ENCODE measurements at places on chromosomes 6 and 20. TPM values are rescaled to one million over a fixed set of nuclear protein-coding genes. Genes with fewer than 3 reads are reported as not detected.

DNA sequence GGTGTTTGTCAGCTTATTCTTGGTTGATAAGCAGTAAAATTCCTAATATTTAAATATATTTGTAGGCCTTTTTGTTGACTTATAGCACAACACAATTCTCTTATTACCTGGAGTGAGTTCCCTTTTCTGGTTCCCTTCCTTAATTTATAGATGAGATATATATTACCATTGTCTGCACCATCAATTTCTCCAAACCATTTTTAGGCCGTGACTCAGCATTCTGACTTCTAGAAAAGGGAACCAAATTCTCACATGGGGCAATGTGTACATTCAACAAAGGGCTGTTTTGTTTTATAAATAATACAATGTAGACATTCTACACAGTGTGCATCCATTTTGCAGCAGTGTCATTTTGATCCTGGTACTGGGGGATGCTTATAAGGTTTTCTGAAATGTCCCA is 52.8 kb downstream of the NCOA7 start:
- no peak overlapping the region for H3K4me3 ChIP-seq
- H3K27ac ChIP-seq: peak overlapping the region; percentile 84
- no peaks in the 10 kb centered on the region for H3K36me3 ChIP-seq
- H3K4me1 ChIP-seq: peaks cover 32% of the 10 kb centered on the region
- H3K27me3 ChIP-seq: no peaks in the 10 kb centered on the region

- no peaks in the 10 kb centered on the region for H3K27me3 ChIP-seq
- H3K27ac ChIP-seq: no peak overlapping the region
- DNase-seq: no peak
- H3K4me3 ChIP-seq: no peak overlapping the region
- H3K36me3 ChIP-seq: no peaks in the 10 kb centered on the region
These were observed 137.6 kb downstream of the PHF3 start for GRCh38 chr6:63773200-63773599.

DNA sequence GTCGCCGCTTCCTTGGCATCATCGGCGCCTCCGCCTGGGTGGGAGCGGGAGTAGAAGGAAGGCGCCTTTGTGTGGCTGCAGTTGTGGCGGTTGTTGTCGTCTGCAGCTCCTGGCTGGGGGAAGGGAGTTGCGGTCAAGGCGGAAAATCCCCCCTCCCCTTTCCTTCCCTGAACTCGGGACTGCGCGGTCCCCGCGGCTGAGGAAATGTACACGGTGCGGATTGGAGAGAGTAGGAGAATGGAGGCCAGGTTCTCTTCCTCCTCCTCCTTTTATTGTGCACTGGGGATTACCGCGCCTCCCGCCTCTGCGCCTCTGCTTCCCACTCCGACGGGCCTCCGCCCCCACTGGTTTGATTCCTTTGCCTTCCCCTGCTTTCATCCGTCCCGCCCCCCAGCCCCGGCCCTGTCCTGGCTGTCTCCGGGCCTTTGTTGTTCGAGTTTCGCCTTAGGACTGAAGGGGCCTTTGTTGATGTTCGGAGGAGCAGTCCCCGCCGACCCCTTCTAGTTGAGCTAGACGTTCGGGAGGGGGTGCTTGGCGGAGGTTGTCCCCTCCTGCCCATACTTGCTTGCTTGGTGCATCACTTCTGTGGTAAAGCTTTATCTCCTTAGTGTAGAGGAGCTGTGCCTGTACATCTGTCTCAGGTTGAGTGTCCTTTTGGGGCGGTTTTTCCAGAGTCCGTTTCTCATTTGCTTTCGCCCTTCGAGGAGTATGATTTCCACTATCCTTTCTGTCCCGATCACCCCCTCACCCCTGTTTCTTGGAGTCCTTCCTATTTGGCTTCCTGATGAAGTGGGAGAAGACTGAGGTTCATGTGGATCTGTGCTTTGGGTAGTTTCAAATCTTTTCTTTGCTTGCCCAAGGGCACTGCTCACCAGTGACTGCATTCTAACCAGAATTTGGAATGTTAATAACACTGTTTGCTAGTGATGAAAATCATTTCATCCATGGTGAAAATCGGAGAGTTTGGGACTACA is 764 bp downstream of the ZNF292 start:
- peaks cover 26% of the 10 kb centered on the region for H3K4me1 ChIP-seq
- DNase-seq: peak; percentile 71
- no peaks in the 10 kb centered on the region for H3K27me3 ChIP-seq
- peak overlapping the region; percentile 96 for H3K27ac ChIP-seq

DNA sequence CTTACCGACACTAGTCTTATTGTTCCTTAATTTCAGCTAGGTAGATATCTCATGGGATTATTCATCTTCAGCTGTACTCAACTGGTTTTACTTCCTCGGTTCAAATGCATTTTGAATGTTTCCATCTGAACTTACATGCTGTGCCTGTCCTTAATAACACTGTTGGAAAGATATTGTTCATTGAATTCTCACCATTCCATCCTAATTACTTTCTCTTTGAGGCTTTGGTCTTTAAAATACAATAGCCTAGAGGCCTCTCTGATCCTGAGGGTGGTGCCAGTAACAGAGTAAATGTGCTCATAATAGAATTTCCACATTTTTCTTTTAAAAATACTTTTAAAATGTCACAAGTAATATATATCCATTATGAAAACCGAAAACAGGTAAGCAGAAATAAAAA is 54.0 kb downstream of the IL20RA start:
- peaks cover 5% of the 10 kb centered on the region for H3K4me1 ChIP-seq
- H3K27me3 ChIP-seq: no peaks in the 10 kb centered on the region
- no peak overlapping the region for H3K27ac ChIP-seq
- DNase-seq: no peak
- no peaks in the 10 kb centered on the region for H3K36me3 ChIP-seq

- no peaks in the 10 kb centered on the region for H3K27me3 ChIP-seq
- no peak overlapping the region for H3K27ac ChIP-seq
- H3K36me3 ChIP-seq: no peaks in the 10 kb centered on the region
These were observed 157.1 kb upstream of the THEMIS start for GRCh38 chr6:128057946-128058345.

DNA sequence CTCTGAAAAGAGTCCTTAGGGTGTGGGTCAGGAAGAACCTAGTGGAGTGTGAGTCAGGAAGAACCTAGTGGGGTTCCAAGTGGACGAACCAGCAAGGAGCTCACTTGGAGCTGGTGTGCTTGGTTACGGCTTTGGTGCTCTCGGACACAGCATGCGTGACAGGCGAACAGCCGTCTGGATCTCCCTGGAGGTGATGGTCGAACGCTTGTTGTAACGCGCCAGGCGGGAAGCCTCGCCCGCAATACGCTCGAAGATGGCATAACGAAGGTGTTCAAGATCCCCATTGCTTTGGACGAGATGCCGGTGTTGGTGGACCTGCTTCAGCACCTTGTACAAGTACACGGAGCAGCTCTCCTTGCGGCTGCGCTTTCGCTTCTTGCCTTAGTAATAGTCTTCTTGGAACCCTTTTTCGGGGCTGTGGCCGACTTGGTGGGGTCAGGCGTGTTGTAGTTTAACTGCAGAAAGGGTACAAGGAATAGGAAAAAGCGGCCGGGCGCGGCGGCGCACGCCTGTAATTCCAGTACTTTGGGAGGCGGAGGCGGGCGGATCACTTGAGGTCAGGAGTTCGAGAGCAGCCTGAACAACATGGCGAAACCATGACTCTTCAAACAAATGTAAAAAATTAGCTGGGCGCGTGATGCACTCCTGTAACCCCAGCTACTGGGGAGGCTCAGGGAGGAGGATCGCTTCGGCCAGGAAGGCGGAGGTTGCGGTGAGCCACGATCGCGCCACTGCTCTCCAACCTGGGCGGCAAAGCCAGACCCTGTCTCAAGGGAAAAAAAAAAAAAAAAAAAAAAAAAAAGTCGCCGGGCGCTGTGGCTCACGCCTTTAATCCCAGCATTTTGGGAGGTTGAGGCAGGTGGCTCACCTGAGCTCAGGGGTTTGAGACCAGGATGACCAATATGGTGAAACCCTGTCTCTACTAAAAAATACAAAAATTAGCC is 48.0 kb downstream of the OR2B2 start:
- H3K27me3 ChIP-seq: no peaks in the 10 kb centered on the region
- H3K4me3 ChIP-seq: peak overlapping the region; percentile 77
- peak overlapping the region; percentile 76 for H3K27ac ChIP-seq
- H3K36me3 ChIP-seq: no peaks in the 10 kb centered on the region
- peaks cover 21% of the 10 kb centered on the region for H3K4me1 ChIP-seq
- DNase-seq: peak; percentile 48

GRCh38 chr6:21437581-21437980 is 156.0 kb upstream of the SOX4 start:
- no peak for DNase-seq
- no peak overlapping the region for H3K27ac ChIP-seq
- H3K36me3 ChIP-seq: no peaks in the 10 kb centered on the region

Gene COL20A1
- 17.1 TPM for total RNA-seq

Gene ENPP5
- 122 TPM for total RNA-seq

- H3K36me3 ChIP-seq: no peaks in the 10 kb centered on the region
- H3K4me1 ChIP-seq: no peaks in the 10 kb centered on the region
- H3K27me3 ChIP-seq: no peaks in the 10 kb centered on the region
- H3K27ac ChIP-seq: no peak overlapping the region
- DNase-seq: peak; percentile 71
These were observed 117.1 kb upstream of the EEF1E1 start for GRCh38 chr6:8219352-8219943.

DNA sequence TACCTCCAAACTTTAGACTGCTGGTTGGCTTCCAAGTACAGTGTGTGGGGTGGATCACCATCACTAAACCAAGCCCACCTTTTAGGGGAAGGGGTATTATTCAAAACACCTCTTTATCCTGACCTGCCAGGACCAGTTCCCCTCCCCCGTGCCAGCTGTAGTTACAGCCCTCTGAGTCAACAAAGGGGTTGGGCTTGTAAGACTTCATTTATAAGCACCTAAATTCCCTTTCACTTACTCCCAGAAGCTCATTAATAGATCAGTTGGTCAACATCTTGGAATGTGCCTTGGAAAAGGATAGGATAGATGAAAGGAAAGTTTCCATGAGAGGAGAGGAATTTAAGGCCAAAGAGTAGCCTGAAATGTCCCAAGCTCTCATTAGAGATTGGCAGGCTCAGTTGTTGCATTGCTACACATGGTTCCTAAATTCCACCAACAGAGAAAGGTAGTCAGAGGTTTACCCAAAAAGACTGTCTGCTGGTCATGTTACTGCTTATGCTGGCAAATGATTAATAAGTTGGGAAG is 59.2 kb downstream of the TNFAIP3 start:
- no peaks in the 10 kb centered on the region for H3K4me1 ChIP-seq
- H3K27ac ChIP-seq: no peak overlapping the region
- no peaks in the 10 kb centered on the region for H3K36me3 ChIP-seq
- DNase-seq: no peak

GRCh38 chr6:134172020-134172705 is 119.7 kb upstream of the SLC2A12 start:
- H3K4me1 ChIP-seq: peaks cover 27% of the 10 kb centered on the region
- peak overlapping the region; percentile 94 for H3K4me3 ChIP-seq
- H3K27ac ChIP-seq: peak overlapping the region; percentile 7

Gene APOM
- total RNA-seq: 9.8 TPM

- DNase-seq: no peak
- H3K27me3 ChIP-seq: no peaks in the 10 kb centered on the region
- no peak overlapping the region for H3K4me3 ChIP-seq
- no peaks in the 10 kb centered on the region for H3K4me1 ChIP-seq
- no peaks in the 10 kb centered on the region for H3K36me3 ChIP-seq
These were observed 663.9 kb downstream of the DOK5 start for GRCh38 chr20:55139173-55139765.

Gene ARMC12
- total RNA-seq: 104 TPM

DNA sequence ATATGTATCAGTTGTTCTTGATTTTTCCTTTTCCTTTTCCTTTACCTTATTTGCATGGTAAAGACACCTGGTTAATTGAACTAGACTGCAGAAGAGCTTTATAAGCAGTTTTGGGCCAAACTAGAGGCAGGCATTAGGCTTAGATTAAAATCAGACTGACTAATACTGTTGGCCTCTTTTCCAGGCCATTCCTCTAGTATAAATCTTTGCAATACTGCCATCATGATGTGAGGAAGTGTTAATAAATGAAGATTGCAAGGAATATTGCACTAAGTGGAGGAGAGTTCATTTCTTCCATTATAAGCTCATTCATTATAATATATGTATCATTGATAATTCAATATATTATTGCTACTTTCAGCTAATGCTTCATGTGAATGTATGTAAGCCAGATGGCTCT is 163.8 kb downstream of the MMUT start:
- no peak for DNase-seq
- no peak overlapping the region for H3K4me3 ChIP-seq
- no peak overlapping the region for H3K27ac ChIP-seq
- H3K36me3 ChIP-seq: no peaks in the 10 kb centered on the region

DNA sequence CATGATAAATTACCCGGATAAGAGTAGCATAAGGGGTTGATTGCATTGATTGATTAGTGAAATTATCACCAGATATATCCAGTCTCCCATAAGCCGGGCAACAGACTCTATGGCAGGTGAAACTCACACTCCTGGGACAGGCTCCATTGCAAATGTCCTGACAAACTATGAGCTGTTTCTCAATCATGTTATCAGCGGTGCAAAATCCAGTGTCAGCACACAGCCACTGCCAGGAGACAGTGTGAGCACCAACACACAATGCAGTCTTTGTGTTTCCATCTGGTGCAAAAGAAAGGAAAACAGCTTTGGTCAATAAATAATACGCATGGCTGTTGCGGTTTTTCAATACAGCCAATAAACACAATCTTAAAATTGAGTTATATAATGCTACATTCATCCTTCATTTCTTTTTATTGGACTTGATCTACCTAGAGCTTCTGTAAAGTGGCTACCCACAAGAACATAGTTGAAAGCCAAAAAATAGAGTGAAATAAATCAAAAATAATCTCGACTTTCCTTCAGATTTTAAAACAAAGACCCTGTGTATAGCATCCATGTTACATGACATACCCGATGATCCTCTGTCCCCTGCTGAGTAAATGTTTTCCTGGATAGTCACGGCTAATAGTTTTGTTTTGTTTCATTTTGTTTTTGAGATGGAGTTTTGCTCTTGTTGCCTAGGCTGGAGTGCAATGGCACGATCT is 64.3 kb upstream of the AFDN start:
- peak; percentile 63 for DNase-seq
- no peaks in the 10 kb centered on the region for H3K27me3 ChIP-seq
- peaks cover 20% of the 10 kb centered on the region for H3K4me1 ChIP-seq
- no peaks in the 10 kb centered on the region for H3K36me3 ChIP-seq
- no peak overlapping the region for H3K27ac ChIP-seq

Gene PPP1R11
- total RNA-seq: 55.0 TPM

- no peaks in the 10 kb centered on the region for H3K36me3 ChIP-seq
- no peak overlapping the region for H3K27ac ChIP-seq
- H3K27me3 ChIP-seq: no peaks in the 10 kb centered on the region
- no peak overlapping the region for H3K4me3 ChIP-seq
- DNase-seq: no peak
- no peaks in the 10 kb centered on the region for H3K4me1 ChIP-seq
These were observed 85.2 kb downstream of the CHD6 start for GRCh38 chr20:41532935-41533334.

DNA sequence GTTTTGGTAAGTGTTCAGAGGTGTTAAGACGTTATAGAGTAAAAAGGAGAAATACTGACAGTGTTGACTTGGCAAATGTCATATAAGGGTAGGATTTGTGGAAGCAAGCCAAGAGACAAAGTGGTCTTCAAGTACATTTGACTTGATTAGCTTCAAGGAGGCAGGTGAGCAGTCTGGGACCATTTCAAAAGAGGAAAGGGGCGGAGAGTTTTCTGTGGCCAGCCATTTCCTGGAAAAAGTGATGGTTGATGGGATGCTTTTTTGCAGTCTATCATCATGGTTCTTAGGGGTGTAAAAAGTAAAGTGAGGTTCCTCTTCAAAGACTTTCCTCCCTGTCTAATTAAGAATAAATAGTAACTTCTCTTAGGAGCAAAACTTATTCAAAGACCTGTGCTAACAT is 28.7 kb downstream of the FKBP1A start:
- H3K36me3 ChIP-seq: no peaks in the 10 kb centered on the region
- H3K27ac ChIP-seq: no peak overlapping the region
- DNase-seq: no peak
- no peaks in the 10 kb centered on the region for H3K27me3 ChIP-seq
- H3K4me3 ChIP-seq: no peak overlapping the region
- no peaks in the 10 kb centered on the region for H3K4me1 ChIP-seq

Gene PTCHD4
- 0.68 TPM for total RNA-seq

Gene TP53INP2
- 35.3 TPM for total RNA-seq

Gene MICB
- total RNA-seq: 5.4 TPM

Gene ELOVL2
- total RNA-seq: 25.0 TPM
